ENCODE measurements at places on chromosomes 6 and 20. TPM values are rescaled to one million over a fixed set of nuclear protein-coding genes. Genes with fewer than 3 reads are reported as not detected.

The NKAPL gene
- not detected for total RNA-seq

The KCNQ2 gene
- total RNA-seq = 0.61 TPM

The GUCA1A gene
- not detected for total RNA-seq

The SNPH gene
- 3.1 TPM for total RNA-seq

The CALHM5 gene
- 0.06 TPM for total RNA-seq

The MTO1 gene
- 11.0 TPM for total RNA-seq

The RIPOR2 gene
- 0.69 TPM for total RNA-seq

The PRL gene
- not detected for total RNA-seq

The HLA-E gene
- total RNA-seq = 56.8 TPM

The GJA10 gene
- not detected for total RNA-seq

The HNF4A gene
- total RNA-seq = 23.6 TPM

The ROS1 gene
- total RNA-seq = 0.24 TPM

The GTF3C6 gene
- total RNA-seq = 115 TPM

Data from A549 treated with dexamethasone at 1 μM for 4 hours (cell line).